Peyer's patch (tissue), 4 donors: ENCODE measurements at places on chromosomes 4 and X. TPM values are rescaled to one million over a fixed set of nuclear protein-coding genes. Genes with fewer than 3 reads are reported as not detected.

DNA sequence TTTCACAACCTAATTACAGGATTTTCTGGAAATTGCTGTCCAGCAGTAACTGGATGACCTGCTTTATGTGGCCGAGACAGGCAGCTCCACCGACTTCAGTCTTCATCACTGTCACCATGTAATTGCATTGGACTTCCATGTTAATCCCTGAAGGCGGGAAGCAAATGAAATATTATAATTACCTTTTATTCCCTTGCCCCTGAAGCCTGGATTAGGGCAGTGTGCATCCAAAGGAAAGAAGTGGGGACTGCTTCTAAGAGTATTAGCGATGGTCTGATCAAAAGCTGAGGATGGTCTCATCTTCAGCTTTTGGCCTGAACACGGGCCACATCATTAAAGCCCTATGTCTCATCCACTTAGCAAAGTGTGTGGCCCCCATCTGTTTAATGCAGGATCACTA is 311.6 kb upstream of the GALNT7 start:
- no peaks in the 10 kb centered on the region for H3K36me3 ChIP-seq
- no peak overlapping the region for H3K4me3 ChIP-seq
- no peak overlapping the region for H3K27ac ChIP-seq
- H3K27me3 ChIP-seq = no peaks in the 10 kb centered on the region
- no peaks in the 10 kb centered on the region for H3K4me1 ChIP-seq

Gene VSIG4
- total RNA-seq = 42.9 TPM

GRCh38 chr4:17323554-17324385 is 188.1 kb downstream of the QDPR start:
- DNase-seq = no peak
- no peaks in the 10 kb centered on the region for H3K36me3 ChIP-seq
- H3K4me3 ChIP-seq = no peak overlapping the region
- H3K27ac ChIP-seq = no peak overlapping the region
- H3K4me1 ChIP-seq = no peaks in the 10 kb centered on the region

DNA sequence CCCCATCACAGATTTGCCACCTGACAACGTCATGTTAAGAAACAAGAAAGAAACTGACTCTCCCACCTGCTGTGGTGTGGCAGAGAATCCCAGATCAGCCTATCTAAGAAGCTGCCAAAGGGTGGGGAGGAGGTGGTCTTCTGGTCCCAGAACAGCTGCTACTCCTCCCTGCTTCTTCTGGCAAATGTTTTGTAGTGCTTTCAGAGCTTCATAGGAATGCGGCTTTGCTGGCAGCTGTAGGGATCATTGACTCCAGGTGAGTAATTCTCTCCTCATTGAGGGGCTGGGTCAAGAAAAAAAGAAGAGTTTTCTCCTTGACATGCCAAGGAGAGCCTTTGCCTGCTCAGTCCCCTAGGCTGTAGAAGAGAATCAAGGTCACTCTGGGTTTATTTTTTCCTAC is 23.3 kb downstream of the NRK start:
- H3K27me3 ChIP-seq = no peaks in the 10 kb centered on the region
- H3K27ac ChIP-seq = no peak overlapping the region
- no peaks in the 10 kb centered on the region for H3K36me3 ChIP-seq
- H3K4me3 ChIP-seq = no peak overlapping the region
- H3K4me1 ChIP-seq = no peaks in the 10 kb centered on the region
- DNase-seq = no peak

Gene EXOC1L
- not detected for total RNA-seq

GRCh38 chr4:110005461-110006056 is 92.9 kb downstream of the EGF start:
- H3K27ac ChIP-seq = no peak overlapping the region
- no peaks in the 10 kb centered on the region for H3K4me1 ChIP-seq
- DNase-seq = no peak
- no peaks in the 10 kb centered on the region for H3K27me3 ChIP-seq

Gene PAGE2B
- total RNA-seq = not detected

GRCh38 chr4:8861576-8862295 is 9.9 kb downstream of the HMX1 start:
- H3K27me3 ChIP-seq = peaks cover 51% of the 10 kb centered on the region
- DNase-seq = no peak
- no peaks in the 10 kb centered on the region for H3K36me3 ChIP-seq
- H3K4me3 ChIP-seq = no peak overlapping the region
- no peaks in the 10 kb centered on the region for H3K4me1 ChIP-seq
- no peak overlapping the region for H3K27ac ChIP-seq

- H3K36me3 ChIP-seq = no peaks in the 10 kb centered on the region
- H3K4me1 ChIP-seq = no peaks in the 10 kb centered on the region
- no peaks in the 10 kb centered on the region for H3K27me3 ChIP-seq
- no peak for DNase-seq
- H3K27ac ChIP-seq = no peak overlapping the region
Measured at GRCh38 chr4:139625482-139625881, 40.1 kb upstream of the MGST2 start.

- no peak for DNase-seq
- H3K27ac ChIP-seq = no peak overlapping the region
- no peaks in the 10 kb centered on the region for H3K27me3 ChIP-seq
Measured at GRCh38 chr4:72484981-72485380, 84.0 kb downstream of the ADAMTS3 start.

Gene HTN3
- total RNA-seq = not detected

DNA sequence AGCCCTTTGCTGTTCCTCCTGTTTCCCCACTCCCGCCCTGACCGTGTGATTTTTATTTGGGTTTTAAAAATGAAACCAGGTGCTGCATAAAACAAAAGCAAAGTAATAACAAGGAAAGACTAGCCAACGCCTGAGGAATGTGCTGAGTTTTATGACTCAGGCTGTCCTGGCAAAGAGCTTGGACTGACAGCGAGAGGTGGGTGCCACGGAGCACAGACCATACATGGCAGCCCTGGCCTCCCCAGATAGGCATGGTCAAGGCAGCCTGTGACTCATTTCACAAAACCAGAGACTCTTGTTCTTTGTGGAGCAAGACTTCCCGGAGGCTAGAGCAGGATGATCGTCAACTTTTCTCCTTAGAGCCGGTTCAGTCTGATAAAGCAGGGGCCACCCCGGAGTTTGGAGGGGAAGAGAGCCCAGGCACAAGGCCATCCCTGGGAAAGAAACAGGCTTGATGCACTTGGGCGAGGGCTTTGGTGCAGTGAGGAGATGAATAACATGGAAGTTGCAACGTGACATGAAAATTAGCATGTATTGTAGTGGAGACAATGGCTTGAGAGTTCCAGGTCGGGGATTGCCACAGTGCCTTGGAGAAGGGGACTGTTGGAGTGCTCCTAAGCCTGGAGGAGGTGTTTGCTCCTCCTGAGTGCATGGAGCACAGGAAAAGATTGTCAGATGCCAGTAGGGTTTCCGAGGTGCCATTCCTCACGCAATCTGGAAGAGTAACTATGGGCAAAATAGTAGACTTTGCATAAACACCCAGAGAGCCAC is 54.8 kb downstream of the C4orf51 start:
- H3K4me1 ChIP-seq = peaks cover 2% of the 10 kb centered on the region
- no peak overlapping the region for H3K4me3 ChIP-seq
- peak; percentile 56 for DNase-seq
- H3K27ac ChIP-seq = peak overlapping the region; percentile 86
